ENCODE measurements at places on chromosomes 7 and 10. TPM values are rescaled to one million over a fixed set of nuclear protein-coding genes. Genes with fewer than 3 reads are reported as not detected.

The ADAMTS14 gene
- total RNA-seq = 2.9 TPM

The HOXA2 gene
- total RNA-seq = not detected

The TMEM184A gene
- total RNA-seq = 0.66 TPM

The MAP3K8 gene
- total RNA-seq = 6.1 TPM

The ZNF783 gene
- 8.6 TPM for total RNA-seq

The RBP3 gene
- total RNA-seq = not detected

The CDCA7L gene
- total RNA-seq = 202 TPM

The DPYSL4 gene
- 23.9 TPM for total RNA-seq

Data from GM23338 (cell line).